ENCODE measurements at places on chromosomes 1 and 21.
A peak's percentile ranks its signal among the peaks of the same experiment; 100 is the strongest.

DNA sequence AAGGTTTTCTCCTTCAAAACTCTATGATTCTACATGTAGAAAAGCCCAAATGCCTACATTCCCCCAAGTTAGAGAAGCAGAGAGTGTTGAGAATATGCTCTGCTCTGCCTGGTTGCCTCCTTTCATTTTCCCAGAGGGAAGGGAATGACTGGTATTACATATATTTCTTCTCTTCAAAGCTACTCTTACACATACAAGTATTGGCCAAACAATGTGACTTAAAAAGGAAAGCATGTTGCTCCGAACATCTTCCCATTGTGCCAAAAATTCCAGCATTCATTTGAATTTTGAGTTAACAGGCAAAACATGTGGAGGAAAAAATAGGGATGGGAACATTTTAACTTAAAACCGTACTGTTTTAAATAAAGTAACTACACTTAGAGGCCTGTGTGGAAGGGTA lies 125.2 kb downstream of the COQ8A start:
- DNase-seq = no peak

DNA sequence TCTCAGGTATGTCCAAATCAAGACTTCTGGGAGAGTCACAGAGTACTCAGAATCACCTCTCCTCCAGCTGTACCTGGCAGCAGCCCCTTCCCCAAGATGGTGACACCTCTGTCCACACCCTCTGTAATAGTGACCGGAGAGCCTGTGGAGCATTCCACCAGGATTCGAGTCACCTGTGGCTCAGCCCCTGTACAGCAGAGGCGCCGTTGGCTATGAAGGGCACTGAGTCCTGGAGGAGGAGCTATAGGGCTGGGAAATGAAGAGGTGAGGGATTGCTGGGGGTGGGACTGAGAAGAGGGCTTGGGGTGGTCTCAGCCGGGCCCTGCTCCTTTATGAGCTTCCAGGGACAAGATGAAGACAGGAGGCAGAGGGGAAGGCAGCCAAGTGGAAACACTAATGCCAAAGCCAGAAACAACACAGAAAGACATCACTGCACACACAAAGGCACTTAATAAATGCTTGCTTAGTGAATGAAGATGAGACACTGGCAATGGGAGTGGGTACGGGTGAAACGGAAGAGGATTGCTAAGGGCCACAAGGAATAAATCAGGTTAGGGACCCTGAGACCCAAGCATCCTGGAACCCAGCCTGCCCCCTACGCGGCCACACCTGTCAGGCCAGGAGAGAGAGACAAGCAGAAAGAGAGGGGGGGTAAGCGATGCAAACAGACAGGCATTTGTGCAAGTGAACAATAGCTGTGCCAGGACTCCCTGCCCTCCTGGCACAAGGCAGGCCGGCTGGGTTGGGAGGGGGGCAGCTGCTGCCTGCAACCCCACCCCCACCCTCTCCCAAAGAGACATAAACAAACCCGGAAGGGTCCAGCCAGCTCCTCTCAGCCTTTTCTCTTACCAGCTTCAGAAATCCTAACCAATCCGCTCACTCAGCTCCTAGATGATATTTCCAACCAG lies 3.9 kb downstream of the ARHGEF2 start:
- DNase-seq = no peak

GRCh38 chr1:29017975-29018712 lies 103.8 kb downstream of the EPB41 start:
- no peak for DNase-seq

DNA sequence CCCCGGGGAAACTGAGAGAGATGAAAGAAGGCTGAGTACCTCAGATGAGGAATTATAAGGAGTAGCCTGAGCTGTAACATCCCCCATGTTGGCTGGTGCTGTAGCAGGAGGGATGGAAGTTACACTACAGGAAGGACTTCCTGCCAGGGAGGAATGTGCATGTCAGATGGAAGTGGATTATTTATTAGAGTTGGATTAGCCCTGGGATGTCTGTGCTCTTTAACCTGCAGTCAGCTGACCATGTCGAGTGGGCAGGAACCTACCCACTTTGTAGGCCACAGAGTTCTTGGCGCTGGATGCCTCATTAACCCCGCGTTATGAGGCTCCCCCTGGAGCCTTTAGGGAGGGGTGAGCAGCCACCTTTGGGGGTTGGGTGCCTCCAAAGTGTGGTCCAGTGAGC lies 757 bp upstream of the SEMA4A start:
- DNase-seq = no peak

GRCh38 chr1:6554907-6555778 lies at the start of gene TAS1R1:
TAS1R1 (plus strand) TSS chr1:6555307; CDS start chr1:6555374, 67 bp downstream.
- DNase-seq = no peak

GRCh38 chr1:10515301-10515975 lies 40.7 kb downstream of the PEX14 start:
- peak; percentile 89 for DNase-seq

DNA sequence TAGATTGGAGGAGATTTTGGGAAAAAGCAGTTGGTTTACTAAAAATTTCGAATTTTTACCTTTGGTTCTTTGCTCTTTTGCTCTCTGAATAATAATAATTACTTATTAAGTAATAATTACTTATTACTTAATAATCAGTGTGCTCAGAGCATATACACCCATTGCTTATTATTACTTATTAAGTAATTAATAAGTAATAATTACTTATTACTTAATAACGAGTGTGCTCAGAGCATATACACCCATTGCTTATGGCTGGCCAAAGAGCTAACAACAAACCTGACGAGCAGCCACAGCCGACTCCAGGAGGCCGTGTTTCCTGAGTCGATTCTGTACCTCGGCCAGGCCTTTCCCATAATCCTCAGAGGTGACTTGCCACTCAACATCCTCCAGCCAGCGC lies 20.5 kb downstream of the SPTA1 start:
- no peak for DNase-seq

GRCh38 chr21:29376556-29376955 lies 77.8 kb downstream of the BACH1 start:
- DNase-seq = peak; percentile 54

GRCh38 chr1:67144696-67145095 lies 9.9 kb upstream of the C1orf141 start:
- DNase-seq = no peak

- DNase-seq = no peak
Measured at GRCh38 chr21:45999581-46000181, 18.1 kb downstream of the COL6A1 start.

- no peak for DNase-seq
Measured at GRCh38 chr1:154733621-154734020, 125.6 kb upstream of the ADAR start.

- no peak for DNase-seq
Measured at GRCh38 chr21:44265734-44266270, 4.1 kb upstream of the DNMT3L start.

DNA sequence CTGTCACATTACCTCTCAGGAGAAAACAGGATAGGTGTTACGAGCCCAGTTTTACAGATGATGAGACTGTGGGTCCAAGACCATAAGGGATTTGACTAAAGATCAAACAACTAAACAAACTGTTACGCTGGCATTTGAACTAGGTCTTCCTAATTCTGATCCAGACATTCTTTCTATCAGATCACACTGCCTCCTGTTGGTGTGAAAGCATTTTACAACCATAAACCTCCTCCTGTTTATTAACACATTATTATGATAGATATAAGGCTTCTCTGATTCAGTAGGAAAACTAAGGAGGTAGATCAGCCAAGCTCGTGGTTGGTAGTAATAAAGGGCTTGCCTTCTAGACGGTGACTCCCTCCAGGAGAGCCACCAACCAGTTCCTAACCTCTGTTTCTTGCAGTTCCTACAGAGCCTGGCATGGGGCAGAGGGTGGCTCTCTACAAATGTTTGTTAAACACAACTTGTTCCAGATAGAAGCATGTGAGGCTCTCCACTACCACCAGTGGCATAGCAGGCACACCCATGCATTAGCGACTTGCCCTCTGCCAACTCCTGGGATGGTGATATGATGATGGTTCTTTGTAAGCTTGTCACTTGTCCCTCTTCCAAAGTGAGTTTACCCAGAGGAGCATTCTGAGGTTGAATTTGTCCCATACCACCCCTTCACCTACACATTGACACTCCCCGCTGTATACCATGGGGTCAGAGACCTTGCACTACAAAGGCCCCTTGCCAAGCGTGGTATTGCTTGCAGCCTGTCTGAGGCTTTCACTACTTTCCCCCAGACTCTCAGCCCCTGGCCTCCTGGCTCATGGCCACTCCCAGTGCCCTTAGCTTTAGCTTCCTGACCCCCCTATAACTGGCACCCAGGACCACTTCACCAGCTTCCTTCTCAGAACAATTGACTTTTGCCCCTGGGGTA lies 96.4 kb upstream of the HOOK1 start:
- peak; percentile 54 for DNase-seq

DNA sequence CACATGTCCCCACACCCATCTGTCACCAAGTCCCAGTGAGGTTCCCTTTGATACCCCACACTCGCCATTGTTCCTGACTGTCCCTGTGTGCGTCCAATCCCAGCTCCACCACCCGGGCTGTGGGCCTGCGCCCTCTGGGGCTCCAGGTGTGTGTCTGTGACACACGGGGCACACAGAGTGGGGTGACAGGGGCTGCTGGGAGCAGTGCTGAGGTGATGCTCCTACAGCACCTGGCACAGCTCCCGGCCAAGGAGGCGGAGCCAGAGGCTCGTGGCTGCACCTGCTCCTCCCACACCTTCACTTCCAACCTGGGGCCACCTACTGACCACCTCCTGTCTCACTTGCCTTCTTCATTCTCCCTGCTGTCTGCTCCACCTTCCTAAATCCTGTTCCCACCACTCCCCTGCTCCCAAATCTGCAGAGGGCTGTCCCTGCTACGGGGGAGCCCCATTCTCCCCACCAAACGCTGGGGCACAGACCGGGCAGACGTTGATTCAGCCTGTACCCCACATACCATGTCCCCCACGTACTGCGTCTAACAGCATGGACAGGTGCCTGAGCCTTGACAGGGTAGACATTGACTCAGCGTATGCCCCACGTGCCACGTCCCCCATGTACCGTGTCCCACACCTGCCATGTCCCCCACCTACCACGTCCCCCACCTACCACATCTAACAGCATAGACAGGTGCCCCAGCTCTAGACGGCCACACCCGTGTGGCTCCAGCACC lies 16.4 kb downstream of the WDR4 start:
- no peak for DNase-seq

DNA sequence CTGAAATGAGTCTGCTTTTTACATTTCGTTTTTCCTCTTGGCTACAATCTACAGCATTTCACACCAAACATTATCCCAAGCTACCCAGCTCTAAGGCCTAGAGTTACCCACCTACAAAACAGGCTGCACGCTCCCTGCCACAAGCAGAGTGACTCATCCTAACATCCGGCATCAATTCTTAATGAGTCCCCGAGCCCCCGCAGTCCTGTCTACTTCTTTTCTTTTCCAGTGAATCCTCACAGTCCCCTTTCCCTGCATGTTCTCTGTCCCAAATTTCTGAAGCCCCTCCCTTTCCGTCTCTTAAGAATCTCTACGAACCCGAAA lies 650 bp downstream of the PCNX2 start:
- peak; percentile 60 for DNase-seq
